ENCODE measurements at places on chromosomes 5 and 9.

- no peak for DNase-seq
Observed at GRCh38 chr5:96733771-96734500, 71.8 kb downstream of the CAST start.

DNA sequence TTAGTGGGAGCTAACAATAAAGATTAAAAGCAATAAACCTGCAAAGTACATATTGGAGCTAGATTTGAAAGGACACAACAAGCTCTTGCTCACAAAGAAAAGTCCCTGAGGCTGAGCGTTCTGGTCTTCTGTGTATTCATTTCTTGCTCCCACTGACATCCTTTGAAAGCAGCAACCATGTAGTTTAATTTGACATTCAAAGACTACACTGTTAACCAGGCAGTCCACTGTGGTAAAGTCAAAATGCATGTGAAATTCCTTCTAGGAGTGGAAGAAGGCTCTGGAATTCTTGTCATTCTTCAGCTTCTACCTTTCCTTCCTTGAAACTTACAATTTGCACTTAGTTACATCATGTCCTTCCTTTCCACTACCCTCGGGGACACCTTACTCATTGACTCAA, 480.7 kb downstream of the CSNK1G3 start:
- DNase-seq, result no peak

- DNase-seq, result no peak
Observed at GRCh38 chr5:6448622-6449464, at the start of gene UBE2QL1. Gene UBE2QL1 (plus strand): TSS chr5:6448859. CDS start chr5:6448894, 35 bp downstream.

DNA sequence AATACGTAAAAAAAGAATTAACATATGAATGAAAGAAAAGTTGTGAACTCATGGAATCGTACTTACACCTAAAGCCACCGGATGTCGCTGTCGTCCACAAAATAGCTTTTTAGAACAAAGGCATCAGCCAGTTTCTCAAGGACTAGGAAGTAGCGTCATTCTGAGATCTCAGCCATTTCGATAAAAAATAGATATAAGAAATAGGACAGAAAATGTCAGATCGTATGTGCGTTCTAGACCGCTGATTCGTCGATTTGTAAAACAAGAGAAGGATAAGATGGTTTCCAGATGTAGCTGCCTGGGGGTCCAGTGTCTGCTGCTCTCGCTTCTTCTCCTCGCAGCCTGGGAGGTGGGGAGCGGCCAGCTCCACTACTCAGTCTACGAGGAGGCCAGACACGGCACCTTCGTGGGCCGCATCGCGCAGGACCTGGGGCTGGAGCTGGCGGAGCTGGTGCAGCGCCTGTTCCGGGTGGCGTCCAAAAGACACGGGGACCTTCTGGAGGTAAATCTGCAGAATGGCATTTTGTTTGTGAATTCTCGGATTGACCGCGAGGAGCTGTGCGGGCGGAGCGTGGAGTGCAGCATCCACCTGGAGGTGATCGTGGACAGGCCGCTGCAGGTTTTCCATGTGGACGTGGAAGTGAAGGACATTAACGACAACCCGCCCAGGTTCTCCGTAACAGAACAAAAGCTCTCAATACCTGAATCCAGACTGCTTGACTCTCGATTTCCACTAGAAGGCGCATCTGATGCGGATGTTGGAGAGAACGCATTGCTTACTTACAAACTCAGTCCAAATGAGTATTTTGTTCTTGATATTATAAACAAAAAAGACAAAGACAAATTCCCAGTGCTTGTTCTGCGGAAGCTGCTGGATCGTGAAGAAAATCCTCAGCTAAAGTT, at the start of gene PCDHA10:
Gene PCDHA10 (plus strand): TSS at position 126 of the 903 bp plus-strand sequence. CDS start 152 bp downstream, at position 278.
- no peak for DNase-seq

DNA sequence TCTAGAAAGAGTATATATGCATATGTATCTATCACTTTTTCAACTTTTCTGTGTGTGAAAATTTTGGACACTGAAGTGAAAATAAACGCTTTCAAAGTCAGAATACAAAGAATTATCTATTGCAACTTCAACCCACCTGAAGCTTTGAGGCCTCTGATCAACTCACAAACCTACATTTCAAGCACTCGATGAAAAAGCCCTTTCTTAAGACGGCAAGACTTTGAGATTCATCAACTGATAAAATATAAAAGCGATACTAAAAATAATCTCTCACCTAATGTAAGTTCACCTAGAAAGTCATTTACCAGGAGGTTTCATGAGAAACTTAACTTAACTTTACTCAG, 1.2 kb downstream of the GOLPH3 start:
- DNase-seq, result no peak

DNA sequence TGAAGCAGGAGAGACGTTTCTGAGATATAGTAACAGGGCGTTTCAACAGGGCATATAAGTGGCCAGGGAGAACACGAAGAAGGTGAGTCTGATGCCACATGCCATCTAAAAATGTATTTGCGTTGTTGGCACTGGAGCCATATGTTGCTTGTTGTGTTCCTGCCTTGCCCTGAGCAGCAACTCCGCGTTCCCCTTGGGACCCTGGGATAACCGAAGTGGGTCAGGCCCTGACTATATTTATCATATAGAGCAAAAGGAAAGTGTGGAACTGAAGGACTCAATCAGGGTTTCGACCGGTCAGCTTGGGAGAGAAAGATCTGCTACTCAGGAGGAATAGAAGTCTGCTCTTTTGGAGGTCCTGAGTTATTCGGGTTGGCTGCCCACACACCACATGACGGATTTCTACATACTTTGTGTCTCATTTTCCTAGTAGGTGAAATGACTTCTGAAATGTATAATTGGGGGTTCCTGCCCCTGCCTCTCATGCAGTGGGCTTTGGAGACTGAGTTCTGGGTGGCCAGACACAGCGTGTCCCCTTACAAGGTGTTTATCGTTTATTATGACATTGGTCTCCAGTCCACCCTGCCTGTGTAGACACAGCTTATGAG, 3.0 kb downstream of the STC2 start:
- DNase-seq, result no peak

- DNase-seq, result no peak
Observed at GRCh38 chr5:136809382-136809781, 444.0 kb upstream of the TRPC7 start.

- DNase-seq, result no peak
Observed at GRCh38 chr5:134020188-134020587, 15.4 kb upstream of the VDAC1 start.

- DNase-seq, result no peak
Observed at GRCh38 chr9:128006332-128006996, 25.7 kb upstream of the EEIG1 start.

DNA sequence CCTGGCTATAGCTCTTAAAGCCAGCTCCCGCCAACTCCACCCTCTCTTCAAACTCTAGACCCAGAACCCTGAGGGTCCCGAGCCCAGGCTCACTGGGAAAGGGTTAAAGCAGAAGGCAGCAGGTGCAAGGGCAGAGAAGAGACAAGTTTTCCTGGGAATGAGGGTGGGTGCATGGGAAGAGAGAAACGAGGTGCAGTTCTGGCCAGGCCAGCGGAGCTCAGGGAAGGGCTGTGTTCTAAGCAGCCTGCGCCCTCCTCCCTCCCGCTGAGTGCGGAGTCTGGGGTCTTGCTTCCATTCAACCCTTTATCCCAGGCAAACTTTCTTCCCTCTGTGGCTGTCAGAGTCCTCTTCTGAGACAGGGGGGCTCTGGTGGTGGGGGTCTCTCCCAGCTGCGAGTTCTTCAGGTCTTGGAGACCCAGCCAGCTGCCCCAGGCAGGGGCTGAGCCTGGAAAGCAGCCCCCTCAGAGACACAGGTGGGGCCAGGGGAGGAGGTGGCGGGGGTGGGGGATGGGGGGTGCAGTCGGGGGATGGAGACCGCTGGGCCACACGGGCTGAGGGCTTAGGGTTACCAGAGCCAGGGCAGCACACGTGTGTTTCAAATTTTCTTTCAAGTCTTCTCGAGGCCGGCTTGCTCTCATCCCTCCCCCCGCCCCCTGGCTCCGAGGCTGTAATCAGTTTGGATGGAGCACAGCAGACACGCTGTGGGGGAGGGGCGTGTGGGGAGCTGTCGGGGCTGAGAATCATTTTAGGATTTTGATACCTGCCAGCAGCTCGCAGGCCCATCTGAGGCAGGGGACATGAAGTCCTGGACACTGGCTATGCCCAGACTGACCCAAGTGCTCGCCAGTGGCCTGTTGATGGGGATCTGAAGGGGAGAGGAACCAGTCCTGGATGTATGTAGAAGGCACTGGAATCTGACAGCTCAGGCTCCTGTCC, 169.6 kb upstream of the SMIM23 start:
- DNase-seq, result no peak

DNA sequence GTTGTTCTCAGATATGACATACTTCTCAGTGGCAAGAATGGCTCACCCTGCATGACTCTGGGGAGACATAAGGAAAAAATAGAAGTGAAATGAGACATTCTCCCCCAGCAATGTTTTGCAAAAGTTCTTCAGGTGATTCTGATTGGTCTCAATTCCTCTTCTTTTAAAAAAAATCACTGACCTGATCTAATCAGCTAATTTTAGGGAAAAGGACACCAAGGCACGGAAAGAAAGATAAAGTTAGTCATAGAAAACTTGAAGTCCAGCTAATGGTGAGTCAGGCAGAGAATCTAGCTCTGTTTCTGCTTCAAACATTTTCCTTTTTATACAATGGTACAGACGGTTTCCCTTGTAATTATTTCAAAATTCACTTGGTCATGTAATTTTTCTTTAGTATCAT, 1018.9 kb upstream of the ARRDC3 start:
- DNase-seq, result no peak

DNA sequence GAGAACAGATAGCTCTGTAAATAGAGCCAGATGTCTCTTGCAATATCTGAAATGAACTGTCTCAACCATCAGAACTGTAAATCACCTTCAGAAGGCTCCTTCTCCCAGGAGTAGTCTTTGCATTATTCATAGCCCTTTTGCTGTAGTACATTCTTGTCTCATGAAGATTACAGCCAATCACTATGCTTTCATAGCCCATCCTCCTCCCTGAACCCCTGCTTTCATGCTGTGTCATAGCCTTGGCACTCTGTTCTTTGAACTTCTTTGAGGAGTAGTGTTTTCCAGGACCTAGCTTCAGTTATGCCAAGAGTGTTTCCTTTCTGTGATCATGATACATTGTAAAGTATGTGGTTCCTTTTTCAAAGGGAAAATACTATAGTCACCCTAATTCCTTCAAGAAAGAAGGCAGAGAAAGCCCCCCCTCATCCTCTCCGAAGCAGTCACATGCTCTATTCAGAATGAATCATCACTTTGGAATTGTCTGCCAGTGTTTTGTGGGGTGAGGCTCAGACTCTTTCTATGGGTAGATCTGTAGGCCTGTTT, 61.1 kb downstream of the GRIA1 start:
- DNase-seq, result no peak

DNA sequence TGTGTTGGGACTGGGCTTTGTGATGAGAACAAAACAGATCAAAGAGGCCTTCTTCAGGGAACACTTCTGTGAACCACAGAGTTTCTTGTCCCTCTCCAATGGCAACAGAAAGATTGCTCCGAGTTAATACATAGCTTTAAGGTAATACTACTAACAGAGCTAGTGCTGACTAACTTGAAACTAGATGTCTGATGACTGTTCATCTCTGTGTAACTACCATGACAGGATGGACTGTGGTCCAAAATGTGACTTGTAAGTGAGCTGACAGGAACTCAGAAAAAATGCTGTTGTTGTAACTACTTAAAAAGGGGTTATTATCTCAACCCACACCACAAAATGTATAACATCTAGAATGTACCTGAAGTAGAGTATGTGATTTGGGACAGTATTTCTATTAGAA, 630.2 kb upstream of the DMAC1 start:
- DNase-seq, result no peak

- DNase-seq, result no peak
Observed at GRCh38 chr9:137452761-137453642, 6.1 kb downstream of the NSMF start.

- DNase-seq, result no peak
Observed at GRCh38 chr5:72599519-72600370, 92.5 kb upstream of the ZNF366 start.

DNA sequence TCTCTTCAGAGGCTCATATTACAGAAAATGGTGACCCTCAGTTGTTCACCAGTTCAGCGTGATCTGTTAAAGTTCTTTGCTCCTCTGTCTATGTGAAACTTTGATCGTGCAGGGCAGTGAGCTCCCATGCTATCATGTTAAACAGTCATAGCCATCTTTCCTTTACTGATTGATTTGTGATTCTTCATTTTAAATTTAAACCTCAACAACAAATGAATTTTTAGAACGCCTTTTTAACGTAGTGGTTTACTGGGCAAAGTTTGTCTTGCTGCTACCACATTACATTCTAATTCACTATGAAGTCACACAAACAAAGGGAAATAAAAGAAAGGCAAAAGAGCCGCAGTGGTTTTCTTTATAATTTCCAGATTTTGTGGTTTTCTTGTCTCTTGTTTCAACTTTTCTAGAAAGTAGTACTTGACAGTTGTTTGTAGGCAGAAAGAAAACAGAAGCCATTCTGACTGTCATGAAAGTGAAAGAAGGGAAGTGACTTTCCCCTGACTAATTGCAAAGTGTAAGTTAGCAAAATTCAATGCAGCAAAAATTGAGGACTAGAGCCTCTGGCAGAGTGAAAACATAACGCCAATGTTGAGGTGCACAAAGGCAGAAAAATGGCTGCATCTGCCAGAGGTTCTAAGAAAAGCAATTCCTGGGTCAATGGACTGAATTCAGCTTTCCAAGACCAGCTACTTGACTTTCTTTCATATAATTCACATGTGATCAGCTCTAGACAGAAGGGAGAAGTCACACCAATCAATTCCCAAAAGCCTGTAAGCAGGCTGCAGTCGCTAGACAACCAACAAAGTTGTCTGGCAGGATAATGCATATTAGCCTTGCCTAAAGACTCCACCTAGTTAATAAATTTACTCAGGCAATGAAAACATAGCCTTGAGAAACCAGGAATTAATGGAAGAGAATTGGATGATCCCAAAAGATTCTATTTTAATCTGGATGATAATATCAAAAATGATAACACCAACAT, 7.1 kb upstream of the IFNA6 start:
- no peak for DNase-seq

- DNase-seq, result no peak
Observed at GRCh38 chr5:74274326-74274725, 366.2 kb downstream of the ENC1 start.

- DNase-seq, result no peak
Observed at GRCh38 chr9:107316795-107317661, 33.9 kb downstream of the RAD23B start.

- no peak for DNase-seq
Observed at GRCh38 chr9:101582553-101582952, 12.2 kb downstream of the PPP3R2 start.
